Cerebellar cortex (tissue), 1 donor: ENCODE measurements at places on chromosomes 5 and 9.

DNA sequence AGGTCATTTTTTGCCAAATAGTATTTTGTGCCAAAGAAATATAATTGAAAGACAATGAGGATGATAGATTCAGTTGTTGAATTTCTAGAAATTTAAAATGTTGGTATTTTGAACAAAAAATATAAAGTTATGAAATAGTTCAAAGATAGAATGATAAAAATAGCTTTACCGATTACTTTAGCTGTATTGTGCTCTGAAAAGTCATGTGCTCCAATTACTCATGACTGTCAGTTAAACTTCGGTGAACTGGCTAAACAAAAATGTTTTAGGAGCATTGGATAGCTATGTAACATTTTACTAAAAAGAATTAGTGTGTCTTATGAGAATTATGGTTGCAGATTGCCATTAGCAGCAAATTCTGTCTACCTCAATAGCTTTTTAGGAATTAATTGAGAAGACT lies 177.3 kb upstream of the VCAN start:
- no peak for DNase-seq

DNA sequence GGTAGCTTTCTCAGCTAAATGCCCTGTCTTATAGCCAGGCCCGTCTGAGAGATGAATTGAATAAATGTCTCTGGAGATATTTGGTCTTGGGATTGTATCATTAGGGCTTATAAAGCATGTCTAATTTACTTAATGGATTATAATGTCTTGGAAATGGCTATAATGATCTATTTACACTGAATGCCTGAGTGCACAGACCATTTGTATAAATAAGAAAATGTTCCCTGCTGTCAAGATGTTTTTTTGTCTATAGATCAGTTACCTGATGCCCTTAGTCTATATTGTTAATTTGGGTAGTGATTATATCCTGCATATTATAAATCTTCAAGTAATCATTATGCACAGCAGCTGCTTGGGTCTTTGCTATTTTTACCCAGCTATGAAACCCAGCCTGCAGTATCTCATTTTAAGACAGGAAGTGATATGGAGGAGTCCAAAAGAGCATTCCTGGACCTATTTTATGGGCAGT lies 112.9 kb upstream of the ACTBL2 start:
- no peak for DNase-seq

DNA sequence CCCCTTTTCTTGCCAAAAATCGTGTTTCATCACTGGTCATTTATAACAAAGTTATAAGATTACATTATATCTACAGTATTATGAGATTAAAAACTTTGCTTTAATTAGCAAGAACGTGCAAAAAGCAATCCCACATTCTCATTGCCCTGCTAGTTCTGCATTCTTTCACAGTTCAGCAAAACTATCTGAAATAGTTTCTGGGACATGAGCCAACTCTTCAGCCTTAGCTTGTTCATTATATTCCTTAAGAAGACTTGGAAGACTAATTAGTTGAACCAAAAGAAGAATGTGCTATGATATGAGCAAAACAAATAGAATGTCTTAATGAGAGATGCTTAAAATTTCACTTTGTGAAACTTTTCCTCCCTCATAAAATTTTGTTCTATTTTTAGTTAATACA lies 76.7 kb downstream of the ITGA1 start:
- DNase-seq, result no peak

DNA sequence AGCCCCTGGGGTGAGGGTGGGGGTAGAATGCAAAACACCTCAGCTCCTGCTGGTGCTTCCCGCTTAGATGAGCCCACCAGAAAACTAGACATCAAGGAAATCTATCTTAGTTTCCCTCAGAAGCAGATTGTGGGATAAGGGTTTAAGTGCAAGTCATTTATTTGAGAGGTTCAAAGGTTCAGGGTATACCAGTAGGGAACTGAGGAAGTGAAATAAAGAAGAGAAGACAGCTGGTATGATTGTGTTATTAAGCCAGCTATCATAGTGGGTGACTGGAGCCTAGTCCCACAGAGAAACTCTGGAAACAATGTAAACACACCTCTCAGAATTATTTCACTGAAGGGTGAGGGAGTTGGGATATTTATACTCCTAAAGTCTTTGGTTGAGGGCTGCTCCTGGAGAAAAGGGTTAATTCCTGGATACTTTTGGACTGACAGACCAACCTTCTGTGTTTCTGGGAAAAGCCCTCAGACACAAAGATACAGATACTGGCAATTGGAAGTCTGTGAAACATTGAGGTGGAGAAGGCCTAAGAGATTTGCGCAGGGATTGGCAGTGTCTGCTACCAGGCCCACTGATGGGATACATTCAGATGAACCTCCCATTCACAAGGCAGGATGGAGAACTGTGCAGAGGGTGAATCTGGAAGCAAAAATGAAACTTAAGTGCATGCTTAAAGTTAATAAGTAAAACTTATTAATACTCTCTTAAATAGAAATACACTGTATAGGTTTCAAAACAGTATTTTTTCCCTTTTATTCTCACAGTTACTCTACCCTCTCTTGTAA lies 6.4 kb upstream of the DCTN4 start:
- no peak for DNase-seq

GRCh38 chr5:179303451-179304200 lies 41.6 kb downstream of the ADAMTS2 start:
- no peak for DNase-seq

DNA sequence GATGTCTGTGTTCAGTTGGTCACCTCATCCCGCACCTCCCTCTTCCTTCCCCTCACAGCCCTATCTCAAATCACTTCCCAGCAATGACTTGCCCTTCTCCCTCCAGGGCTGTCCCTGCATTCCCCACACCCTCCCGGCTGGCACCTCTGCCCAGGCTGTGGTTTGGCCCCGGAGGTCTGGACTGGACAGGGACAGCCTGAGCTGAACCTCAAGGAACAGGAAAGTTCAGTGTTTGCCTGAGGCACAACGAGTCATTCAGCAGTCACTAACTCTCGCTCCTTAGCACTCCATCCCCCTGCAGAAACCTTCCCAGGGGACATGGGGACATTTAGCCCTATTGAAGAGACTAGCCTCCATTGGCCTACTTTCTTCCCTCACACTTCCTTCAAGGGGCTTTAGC lies 58.3 kb upstream of the MAP3K1 start:
- no peak for DNase-seq

GRCh38 chr9:83698976-83699585 lies 8.7 kb downstream of the UBQLN1 start:
- no peak for DNase-seq

DNA sequence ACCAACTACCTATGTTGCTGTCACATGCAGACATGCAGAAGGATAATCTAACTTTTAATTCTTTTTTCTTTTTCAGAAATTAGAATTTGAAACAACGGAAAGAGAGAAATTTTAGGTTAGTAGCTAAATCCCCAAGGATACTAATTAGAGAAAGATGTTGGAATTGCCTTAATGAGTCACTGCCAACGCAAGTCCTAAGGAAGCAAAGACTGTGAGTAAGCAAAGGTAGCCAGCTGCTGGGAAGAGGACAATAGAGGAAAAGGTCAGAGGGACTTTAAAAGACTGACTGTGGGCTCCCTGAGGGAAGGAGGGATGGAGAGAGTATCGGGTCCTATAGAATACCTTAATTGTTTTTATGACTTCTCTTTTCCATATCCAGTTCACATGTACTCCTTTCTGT lies 461.9 kb upstream of the PAPPA start:
- no peak for DNase-seq

- DNase-seq, result no peak
These were observed 102.4 kb upstream of the SMC2 start for GRCh38 chr9:103991698-103992097.

GRCh38 chr9:34177593-34178435 lies 1.0 kb upstream of the UBAP1 start:
- DNase-seq, result no peak

- no peak for DNase-seq
These were observed 6.8 kb downstream of the ZDHHC11B start for GRCh38 chr5:777756-778161.

GRCh38 chr5:139822553-139823425 lies 27.2 kb downstream of the PSD2 start:
- DNase-seq, result no peak

- no peak for DNase-seq
These were observed 31.1 kb downstream of the UHRF2 start for GRCh38 chr9:6444128-6444527.

- no peak for DNase-seq
These were observed 1929.6 kb upstream of the CDH6 start for GRCh38 chr5:29263915-29264351.

- DNase-seq, result no peak
These were observed 79.8 kb downstream of the TENT4A start for GRCh38 chr5:6792911-6793471.

DNA sequence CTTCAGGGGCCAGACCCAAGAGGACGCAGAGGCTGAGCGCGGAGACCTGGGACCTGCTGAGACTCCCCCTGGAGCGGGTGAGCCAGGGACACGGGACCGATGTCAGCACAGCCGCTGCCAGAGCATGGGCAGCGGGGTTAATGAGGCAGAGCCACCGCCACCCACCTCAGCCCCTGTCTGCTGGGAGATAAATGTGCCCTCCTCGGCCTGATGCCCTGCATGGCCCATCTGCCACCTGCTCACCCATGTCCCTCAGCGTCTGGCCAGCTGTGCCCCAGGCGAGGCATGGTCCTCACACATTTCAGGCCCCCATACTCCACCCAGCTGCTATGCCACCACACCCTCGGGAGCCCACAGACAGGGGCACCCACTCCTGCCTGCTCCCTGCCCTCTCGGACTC lies 14.9 kb downstream of the DNLZ start:
- no peak for DNase-seq
